IMR-90 (cell line): ENCODE measurements at places on chromosomes 4 and X.

GRCh38 chr4:12723849-12724447, 760.2 kb downstream of the RAB28 start:
- no peaks in the 10 kb centered on the region for H3K36me3 ChIP-seq
- H3K27me3 ChIP-seq, result no peaks in the 10 kb centered on the region
- H3K4me1 ChIP-seq, result no peaks in the 10 kb centered on the region
- H3K4me3 ChIP-seq, result no peak overlapping the region

DNA sequence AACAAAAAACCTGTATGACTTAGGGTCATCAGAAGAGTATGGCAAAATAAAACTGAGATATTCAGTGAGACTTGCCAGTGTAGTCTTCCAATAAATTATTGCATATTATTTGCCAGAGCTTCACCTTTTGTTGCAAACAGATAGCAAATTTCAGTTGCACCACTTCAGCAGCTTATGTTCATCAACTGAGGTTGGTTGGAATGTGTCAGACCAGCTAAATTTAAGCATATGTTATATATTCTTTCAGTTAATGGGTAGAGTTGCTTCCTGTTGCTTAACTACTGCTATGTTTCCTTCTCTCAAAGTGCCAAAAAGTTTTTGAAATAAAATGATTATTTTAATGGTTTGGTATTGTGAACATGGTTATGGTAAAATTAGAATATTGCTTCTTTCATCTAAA, 61.5 kb downstream of the GALNT7 start:
- H3K36me3 ChIP-seq, result no peaks in the 10 kb centered on the region
- no peaks in the 10 kb centered on the region for H3K27me3 ChIP-seq
- H3K27ac ChIP-seq, result no peak overlapping the region
- no peaks in the 10 kb centered on the region for H3K4me1 ChIP-seq

GRCh38 chr4:123638834-123639233, 242.2 kb downstream of the SPRY1 start:
- H3K27ac ChIP-seq, result no peak overlapping the region
- no peak overlapping the region for H3K4me3 ChIP-seq
- no peak for DNase-seq
- H3K36me3 ChIP-seq, result no peaks in the 10 kb centered on the region
- H3K4me1 ChIP-seq, result no peaks in the 10 kb centered on the region
- H3K27me3 ChIP-seq, result no peaks in the 10 kb centered on the region

DNA sequence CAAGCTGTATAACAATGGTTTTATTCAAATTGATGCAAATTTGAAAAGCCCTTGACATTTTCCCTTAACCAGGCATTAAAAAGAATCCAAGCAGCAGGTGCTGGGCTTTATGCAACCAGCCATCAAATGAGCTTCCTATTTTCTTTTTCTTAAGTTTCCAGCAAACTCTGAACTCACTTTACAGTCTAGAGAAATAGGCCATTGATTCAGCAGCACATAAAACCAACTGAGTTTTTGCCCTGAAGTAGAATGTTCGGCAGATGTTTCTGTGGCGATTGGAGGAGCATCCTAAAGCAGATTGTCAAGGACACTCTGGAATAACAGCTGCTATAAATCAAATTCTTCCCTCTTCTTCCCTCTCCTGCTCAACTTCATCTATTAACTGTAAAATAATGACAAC, 582.8 kb upstream of the CPEB2 start:
- H3K27ac ChIP-seq, result no peak overlapping the region
- no peaks in the 10 kb centered on the region for H3K4me1 ChIP-seq
- H3K4me3 ChIP-seq, result no peak overlapping the region
- DNase-seq, result no peak
- no peaks in the 10 kb centered on the region for H3K36me3 ChIP-seq

- H3K4me1 ChIP-seq, result peaks cover 2% of the 10 kb centered on the region; the same call in 1 of the 2 replicates
- peaks cover 14% of the 10 kb centered on the region for H3K27me3 ChIP-seq
- no peak for DNase-seq
- no peak overlapping the region for H3K27ac ChIP-seq
- no peak overlapping the region for H3K4me3 ChIP-seq
- no peaks in the 10 kb centered on the region for H3K36me3 ChIP-seq
Measured at GRCh38 chrX:108216405-108216804, 124.8 kb downstream of the ATG4A start.
